Esophagus mucosa (tissue), 1 donor: ENCODE measurements at places on chromosomes 11 and 22. TPM values are rescaled to one million over a fixed set of nuclear protein-coding genes. Genes with fewer than 3 reads are reported as not detected.

OR8G5 gene
- total RNA-seq = not detected

GDPD4 gene
- not detected for total RNA-seq

ATM gene
- total RNA-seq = 21.8 TPM

TTC36 gene
- not detected for total RNA-seq

MS4A12 gene
- not detected for total RNA-seq

ACRV1 gene
- total RNA-seq = not detected

AMPD3 gene
- 16.2 TPM for total RNA-seq

NDUFS8 gene
- 128 TPM for total RNA-seq

RAB3IL1 gene
- 0.88 TPM for total RNA-seq

TRIM49C gene
- not detected for total RNA-seq

OR5A1 gene
- not detected for total RNA-seq

SLN gene
- total RNA-seq = 0.52 TPM

STK33 gene
- total RNA-seq = 0.52 TPM

CNIH2 gene
- total RNA-seq = 0.52 TPM
